ENCODE measurements at places on chromosomes 5 and 9. TPM values are rescaled to one million over a fixed set of nuclear protein-coding genes. Genes with fewer than 3 reads are reported as not detected.

The GLRX gene
- total RNA-seq, result 112 TPM

The ADRB2 gene
- total RNA-seq, result under 0.01 TPM

The GRIA1 gene
- total RNA-seq, result under 0.01 TPM

The C1QTNF3 gene
- 1.1 TPM for total RNA-seq

The RANBP3L gene
- total RNA-seq, result not detected

The FOXI1 gene
- total RNA-seq, result not detected

The SHB gene
- total RNA-seq, result 17.8 TPM

The PRR16 gene
- 21.3 TPM for total RNA-seq

The CAVIN4 gene
- total RNA-seq, result 0.78 TPM

The C5orf58 gene
- not detected for total RNA-seq

The IRX1 gene
- total RNA-seq, result 9.6 TPM

The TSLP gene
- total RNA-seq, result 4.1 TPM

The TAS2R1 gene
- total RNA-seq, result not detected

The SMIM33 gene
- total RNA-seq, result not detected

The DOCK8 gene
- total RNA-seq, result under 0.01 TPM

The SPINK13 gene
- total RNA-seq, result not detected

The SLC6A18 gene
- total RNA-seq, result not detected

The CTXN3 gene
- total RNA-seq, result not detected

The SLC34A1 gene
- total RNA-seq, result not detected

The CA9 gene
- 1.1 TPM for total RNA-seq

The FPGS gene
- 96.0 TPM for total RNA-seq

The WNT8A gene
- total RNA-seq, result not detected
